ENCODE measurements at places on chromosomes 3 and 15.
A peak's percentile ranks its signal among the peaks of the same experiment; 100 is the strongest.

GRCh38 chr3:178047496-178047895 lies 488.7 kb upstream of the KCNMB2 start:
- DNase-seq: no peak

- DNase-seq: peak; percentile 23
These were observed 110.1 kb upstream of the SKOR1 start for GRCh38 chr15:67715170-67715569.

DNA sequence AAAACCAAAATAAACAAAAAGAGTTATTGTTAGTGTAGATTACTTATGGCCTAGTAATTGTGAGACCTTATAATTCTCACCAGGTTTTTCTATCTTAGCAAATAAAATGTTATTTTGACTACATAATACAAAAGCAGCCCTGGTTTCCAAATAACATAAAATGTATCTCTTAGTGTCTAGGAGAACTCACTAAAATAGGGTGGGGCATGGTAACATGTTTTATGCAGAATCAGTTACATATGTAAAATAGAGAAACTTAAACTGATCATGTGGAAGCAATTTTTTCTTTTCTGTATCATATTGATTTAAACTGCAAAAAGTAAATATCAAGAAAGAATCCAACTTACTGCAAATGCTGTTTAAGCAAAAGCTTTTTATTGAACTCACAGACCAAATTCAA lies 431.1 kb upstream of the ALCAM start:
- DNase-seq: no peak

DNA sequence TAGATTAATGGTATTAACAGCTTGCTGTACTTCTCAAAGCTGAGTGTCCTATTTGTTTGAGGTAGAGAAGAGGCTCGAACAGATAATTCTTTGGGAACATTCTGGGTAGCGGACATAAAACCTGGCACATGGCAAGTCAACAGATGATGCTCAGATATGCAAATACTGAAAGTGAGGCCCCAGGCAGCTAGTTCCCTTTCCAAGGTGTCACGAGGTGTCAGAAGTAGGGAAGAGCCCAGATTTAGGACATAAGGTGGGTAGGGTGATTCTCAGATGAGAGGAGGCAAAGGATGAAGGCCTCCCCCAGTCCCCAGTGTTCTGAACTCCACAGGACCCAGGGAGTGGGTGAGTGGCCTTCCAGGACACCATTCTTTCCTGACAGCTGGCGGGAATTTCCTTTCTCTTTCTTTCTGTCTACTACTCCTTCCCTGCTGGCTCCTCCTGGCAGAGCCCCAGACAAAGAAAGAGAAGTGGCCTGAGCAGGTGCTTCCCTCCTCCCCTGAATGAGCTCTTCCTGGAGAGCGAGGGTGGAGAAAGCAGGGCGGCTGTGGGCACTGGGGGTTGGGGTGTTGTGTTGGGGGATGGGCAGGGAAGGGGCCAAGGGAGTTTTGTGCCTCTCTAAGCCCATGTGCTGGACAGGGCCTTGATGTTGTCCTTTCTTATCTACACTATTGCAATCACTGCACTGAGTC lies 87.5 kb downstream of the CORO2B start:
- DNase-seq: no peak

GRCh38 chr3:134366928-134367811 lies 7.1 kb downstream of the AMOTL2 start:
- DNase-seq: peak; percentile 97
